Cerebellum (tissue), 4 donors: ENCODE measurements at places on chromosomes 3 and 15.
A peak's percentile ranks its signal among the peaks of the same experiment; 100 is the strongest.

- DNase-seq: peak; percentile 60
Observed at GRCh38 chr3:42014921-42015533, 53.1 kb upstream of the ULK4 start.

DNA sequence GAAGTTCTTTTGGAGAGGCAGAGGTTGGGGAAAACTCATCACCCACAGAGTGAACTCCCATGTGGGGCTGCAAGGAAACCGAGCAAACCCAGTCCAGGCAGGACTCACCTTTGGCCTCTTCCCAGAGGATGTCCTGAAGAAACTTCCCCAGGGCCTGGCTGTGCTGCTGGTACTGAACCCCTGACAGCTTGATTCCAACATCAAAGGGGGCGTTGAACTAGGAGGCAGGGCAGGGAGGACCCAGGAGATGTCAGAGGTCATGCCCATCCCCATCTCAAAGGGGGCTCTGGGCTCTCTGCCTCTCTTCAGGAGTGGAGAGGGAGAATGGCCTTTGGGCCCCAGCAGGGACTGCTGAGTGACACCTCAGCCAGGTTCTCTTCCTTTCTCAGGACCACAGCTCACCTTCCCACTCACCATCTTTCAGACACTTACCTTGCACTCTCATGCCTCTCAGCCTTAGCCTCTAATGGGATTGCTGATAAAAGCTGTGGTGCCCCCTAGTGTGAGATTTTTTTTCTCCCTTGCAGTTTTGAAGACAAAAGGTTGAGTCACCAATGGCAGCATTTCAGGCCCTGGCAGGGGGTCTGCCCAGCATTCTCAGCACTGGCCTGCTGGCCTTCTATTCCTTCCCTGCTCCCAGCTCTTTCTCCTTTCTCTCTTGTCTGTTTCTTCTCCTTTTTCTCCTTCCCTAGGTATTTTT lies 6.0 kb downstream of the GHRL start:
- DNase-seq: peak; percentile 83

DNA sequence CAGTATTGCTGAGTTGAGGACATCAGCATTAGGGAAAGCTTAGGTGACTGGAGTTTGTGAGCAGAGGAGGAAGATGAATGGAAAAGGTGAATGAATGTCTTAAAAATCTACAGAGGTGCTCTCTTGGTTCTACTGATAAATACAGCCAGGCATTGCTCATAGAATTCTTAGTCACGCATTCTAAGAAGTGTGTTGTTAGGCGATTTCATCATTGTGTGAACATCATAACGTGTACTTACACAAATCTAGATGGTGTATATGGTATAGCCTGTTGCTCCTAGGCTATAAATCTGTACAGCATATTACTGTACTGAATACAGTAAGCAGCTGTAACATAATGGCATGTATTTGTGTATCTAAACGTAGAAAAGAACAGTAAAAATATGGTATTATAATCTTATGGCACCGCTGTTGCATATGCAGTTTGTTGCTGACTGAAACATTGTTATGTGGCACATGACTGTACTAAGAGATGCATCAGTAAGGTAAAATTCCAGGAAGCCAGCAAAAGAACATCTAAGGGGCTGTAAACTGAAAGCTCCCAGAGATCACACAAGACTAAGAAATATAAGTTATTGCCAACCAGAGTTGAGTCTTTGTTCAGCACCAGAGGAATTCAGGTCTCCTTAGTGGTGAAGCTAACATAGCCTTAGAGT lies 42.9 kb upstream of the ASB14 start:
- DNase-seq: no peak

- DNase-seq: no peak
Observed at GRCh38 chr3:145812391-145812790, 348.6 kb downstream of the PLOD2 start.

DNA sequence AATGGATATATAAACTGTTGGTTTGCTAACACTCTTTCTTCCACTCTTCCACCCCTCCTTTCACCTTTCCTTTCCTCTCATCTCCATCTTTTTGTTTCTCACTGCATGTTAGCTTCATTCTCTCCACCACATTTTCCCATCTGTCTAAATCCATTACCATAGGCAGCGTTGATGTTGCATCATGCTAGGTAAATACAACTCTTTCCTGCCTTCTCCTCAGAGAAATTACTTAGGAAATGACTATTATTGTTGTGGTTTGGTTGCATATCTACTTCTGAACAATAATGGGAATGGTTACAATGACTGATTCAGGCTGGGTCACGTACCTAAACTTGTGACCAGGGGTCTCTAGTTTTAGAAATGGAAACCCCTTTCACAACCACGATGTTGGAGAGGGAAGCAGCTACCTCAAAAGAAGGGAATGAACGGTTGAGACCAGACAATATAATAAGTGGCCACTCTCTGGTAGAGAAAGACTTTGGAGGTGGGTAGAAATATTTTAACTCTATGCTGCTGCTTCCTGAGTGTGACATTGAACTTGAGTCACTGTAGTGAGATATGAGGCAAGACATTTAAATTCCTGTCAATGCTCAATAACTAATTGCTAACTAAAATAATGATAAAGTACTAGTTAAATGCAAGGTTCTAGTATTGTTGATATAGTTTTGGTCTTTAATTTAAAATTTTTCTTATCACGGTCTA lies 314.1 kb upstream of the TGFBR2 start:
- DNase-seq: no peak

DNA sequence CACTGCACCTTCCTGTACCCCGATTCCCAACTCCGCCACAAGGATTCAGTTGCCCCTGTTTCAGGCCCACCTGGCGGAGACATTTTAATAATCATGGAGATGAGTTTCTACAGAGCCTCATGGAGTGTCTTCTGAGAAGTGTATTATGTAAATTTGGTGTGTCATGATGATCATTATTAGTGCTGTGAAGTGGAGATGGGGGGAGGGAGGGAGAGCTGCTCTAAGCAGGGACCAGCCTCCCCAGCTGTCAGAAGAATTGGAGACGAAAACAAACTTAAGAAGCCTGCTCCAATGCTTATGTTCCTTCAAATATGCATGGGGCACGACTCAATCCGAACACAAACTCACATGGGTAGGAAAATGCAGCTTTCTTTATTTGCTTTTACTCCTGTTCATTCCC lies 127.8 kb downstream of the EPHB1 start:
- DNase-seq: no peak

DNA sequence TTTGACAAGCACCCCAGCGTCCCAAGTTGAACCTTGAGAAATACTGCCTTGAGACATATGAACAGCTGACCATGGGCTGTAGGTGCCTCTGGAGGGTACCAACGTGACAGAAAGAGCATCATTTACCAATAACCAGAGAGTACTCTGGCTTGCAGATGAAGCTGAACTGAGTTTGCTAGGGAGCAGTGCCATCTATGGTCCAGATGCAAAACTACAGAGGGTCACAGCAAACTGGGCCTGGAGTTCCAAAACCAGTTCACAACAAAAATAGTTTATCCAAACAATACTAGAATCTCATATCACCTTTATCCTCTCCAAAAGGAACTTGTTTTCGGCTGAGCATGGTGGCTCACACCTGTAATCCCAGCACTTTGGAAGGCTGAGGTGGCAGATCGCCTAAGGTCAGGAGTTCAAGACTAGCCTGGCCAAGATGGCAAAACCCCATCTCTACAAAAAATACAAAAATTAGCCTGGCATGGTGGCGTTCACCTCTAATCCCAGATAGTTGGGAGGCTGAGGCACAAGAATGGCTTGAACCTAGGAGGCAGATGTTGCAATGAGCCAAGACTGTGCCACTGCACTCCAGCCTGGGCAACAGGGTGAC lies 69.3 kb downstream of the CHAC1 start:
- DNase-seq: peak; percentile 71

- DNase-seq: no peak
Observed at GRCh38 chr15:49438962-49439631, 16.1 kb downstream of the FGF7 start.

DNA sequence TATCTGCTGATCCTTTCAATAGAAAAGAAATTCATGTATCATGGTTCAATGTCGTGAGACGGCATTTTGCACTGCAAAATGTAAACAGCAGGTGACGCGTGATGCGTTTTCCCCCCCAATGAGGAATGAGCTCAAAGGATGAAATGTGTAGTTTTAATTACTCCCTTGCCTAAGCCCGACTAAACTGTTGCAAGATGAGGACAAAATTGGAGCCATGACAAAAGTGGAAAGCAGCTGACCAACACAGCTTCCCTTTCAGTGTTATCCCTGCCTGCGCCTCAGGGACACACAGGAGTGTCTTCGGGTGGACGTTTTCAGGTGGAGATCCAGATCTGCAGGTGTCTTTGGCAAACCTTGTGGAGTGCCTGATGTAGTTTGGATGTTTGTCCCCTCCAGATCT lies 92.0 kb downstream of the GABRG3 start:
- no peak for DNase-seq

DNA sequence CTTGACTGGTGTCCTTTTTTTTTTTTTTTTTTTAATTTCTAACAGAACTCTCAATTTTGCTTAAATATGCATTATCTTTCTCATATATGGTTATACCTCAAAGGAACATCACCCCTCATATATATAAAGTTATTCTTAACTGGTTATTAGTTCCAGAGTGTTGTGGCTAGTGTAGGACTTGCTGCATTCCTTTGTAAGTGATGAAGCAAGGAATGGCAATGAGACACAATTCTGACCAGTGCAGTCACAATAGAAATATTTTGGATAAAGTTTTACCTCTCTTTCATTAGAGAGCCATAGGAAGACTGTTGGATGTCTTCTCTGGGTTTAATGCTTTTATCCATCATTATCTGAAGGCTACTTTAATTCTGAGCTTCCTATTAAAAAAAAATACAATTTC lies 75.5 kb upstream of the CBLB start:
- no peak for DNase-seq

GRCh38 chr15:88083811-88084760 lies 172.5 kb downstream of the NTRK3 start:
- no peak for DNase-seq

DNA sequence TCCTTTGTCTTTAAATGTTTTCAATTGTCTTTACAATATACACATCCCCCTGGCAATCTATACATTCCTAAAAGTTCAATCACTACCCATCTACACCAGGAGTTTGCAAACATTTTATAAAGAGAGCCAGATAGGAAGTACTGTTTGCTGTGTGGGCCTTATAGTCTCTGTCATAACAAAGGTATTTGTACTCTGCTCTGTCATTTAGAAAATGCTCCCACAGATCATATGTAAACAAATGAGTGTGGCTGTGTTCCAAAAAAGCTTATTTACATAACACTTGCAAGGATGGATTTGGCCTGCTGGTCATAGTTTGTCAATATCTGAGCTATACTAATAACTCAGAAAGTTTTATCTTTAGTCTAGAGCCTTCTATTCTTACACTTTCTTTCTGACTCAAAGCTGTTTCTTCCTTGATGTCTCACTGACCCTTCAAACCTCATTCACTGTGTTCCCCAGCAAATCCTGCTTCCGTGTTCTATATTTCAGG lies 511.9 kb downstream of the GBE1 start:
- no peak for DNase-seq

GRCh38 chr3:14552041-14552648 lies 12.0 kb upstream of the GRIP2 start:
- DNase-seq: no peak

DNA sequence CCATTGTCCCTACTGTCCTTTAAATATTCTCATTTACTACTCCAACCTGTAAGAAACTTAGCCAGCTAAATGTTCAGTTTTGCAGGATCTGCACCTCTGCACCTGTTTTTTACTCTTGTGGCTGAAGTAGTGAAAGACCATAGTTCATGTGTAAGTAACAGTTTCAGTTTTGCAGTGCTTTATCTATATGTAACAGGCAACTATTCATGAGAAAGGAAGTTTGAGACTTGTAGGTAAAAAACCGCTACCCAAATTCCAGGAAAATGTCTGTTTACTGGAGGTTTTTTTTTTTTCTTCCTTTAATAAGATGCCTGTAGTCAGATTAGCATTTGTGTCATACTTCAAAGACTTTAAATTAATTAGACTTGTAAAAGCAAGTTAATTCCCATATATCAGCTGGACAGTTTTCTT lies 25.4 kb upstream of the MBNL1 start:
- DNase-seq: no peak

DNA sequence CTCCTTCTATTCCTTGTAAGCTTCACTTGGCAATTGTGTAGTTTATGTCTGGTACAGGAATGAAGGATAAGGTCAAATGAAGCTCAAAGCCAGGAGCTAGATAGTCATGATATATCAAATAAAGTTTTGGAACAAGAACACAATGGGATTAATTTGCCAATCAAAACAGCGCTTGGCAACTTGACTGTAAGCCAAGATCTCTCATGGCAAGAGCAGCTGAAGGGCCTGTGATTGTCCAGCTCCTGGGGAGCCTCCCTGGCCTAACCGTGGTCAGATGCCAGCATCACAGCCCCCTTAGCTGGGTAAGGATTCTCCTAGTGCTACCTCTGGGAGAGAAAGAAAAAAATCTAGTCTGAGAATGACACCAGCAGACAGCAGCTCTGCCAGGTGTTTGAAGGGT lies 97.2 kb downstream of the LIPC start:
- DNase-seq: no peak

DNA sequence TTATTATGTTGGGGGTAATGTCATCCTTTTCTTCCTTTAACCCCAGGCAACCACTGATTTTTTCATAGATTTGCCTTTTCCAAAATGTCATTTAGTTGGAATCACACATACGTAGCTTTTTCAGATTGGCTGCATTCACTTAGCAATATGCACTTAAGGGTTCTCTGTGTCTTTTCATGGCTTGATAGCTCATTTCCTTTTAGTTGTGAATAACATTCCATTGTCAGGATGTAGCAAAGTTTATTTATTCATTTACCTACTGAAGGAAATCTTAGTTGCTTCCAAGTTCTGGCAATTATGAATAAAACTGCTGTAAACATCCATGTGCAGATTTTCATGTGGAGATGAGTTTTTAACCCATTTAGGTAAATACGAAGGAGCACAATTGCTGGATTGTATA lies 125.4 kb downstream of the AGBL1 start:
- no peak for DNase-seq

GRCh38 chr3:170914690-170915089 lies 6.3 kb upstream of the EIF5A2 start:
- no peak for DNase-seq

- no peak for DNase-seq
Observed at GRCh38 chr3:188446766-188447165, 292.8 kb downstream of the LPP start.

DNA sequence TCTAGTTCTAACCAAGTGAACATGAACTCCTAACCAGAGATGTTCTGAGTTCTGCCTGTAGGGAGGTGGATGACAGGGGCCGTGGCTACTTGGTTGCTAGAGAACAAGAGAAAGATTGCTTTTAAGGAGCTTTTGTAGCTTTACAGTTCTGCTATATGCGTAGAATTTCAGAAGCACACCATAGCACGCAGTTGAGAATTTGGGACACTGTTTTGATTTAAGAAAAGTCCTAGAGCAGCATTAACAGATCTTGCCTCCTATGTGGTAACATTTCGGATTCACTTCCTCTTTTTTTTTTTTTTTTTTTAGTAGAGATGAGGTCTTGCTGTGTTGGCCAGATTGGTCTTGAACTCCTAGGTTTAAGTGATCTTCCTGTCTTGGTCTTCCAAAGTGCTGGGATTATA lies 181.7 kb downstream of the TCF12 start:
- DNase-seq: no peak

- no peak for DNase-seq
Observed at GRCh38 chr3:66279168-66279567, 58.4 kb downstream of the SLC25A26 start.

- DNase-seq: no peak
Observed at GRCh38 chr3:156615592-156616173, 58.7 kb upstream of the TIPARP start.
